K562 (cell line): ENCODE measurements at places on chromosomes 11 and 22.
A peak's percentile ranks its signal among the peaks of the same experiment; 100 is the strongest.

- no peak overlapping the region for H3K27ac ChIP-seq
- DNase-seq: no peak
- peaks cover 63% of the 10 kb centered on the region for H3K36me3 ChIP-seq
- H3K27me3 ChIP-seq: no peaks in the 10 kb centered on the region
- H3K4me3 ChIP-seq: no peak overlapping the region
Observed at GRCh38 chr22:36343070-36343719, 44.6 kb downstream of the MYH9 start.

- H3K4me1 ChIP-seq: no peaks in the 10 kb centered on the region; the same call in 1 of the 2 replicates
- H3K4me3 ChIP-seq: no peak overlapping the region
- no peak overlapping the region for H3K27ac ChIP-seq
- no peak for DNase-seq
- H3K27me3 ChIP-seq: no peaks in the 10 kb centered on the region
Observed at GRCh38 chr11:111707039-111707690, 59.0 kb downstream of the PPP2R1B start.

GRCh38 chr11:119525180-119525866 is 102.4 kb upstream of the THY1 start:
- peaks cover 20% of the 10 kb centered on the region for H3K27me3 ChIP-seq
- no peak overlapping the region for H3K27ac ChIP-seq
- no peaks in the 10 kb centered on the region for H3K4me1 ChIP-seq
- no peaks in the 10 kb centered on the region for H3K36me3 ChIP-seq

DNA sequence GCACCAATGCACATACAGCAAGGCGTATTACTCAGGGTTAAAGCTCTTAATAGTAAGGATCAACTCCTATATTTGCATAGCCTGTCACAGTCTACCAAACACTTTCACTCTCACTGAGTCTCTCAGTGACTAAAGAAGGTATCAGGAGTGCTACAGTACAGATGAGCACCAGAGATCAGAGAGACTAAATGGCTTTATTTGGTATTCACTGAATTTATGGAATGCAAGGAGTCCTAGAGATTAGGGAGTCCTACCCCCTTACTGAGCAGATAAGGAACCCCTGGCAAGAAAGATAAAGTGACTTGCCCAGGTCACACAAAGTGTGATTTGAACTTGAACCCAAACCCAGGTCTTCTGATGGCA is 396.4 kb upstream of the CCDC90B start:
- peaks cover 4% of the 10 kb centered on the region; the same call in 1 of the 3 replicates for H3K27me3 ChIP-seq
- H3K27ac ChIP-seq: no peak overlapping the region
- DNase-seq: no peak
- H3K4me3 ChIP-seq: no peak overlapping the region
- H3K4me1 ChIP-seq: no peaks in the 10 kb centered on the region; the same call in 1 of the 3 replicates

DNA sequence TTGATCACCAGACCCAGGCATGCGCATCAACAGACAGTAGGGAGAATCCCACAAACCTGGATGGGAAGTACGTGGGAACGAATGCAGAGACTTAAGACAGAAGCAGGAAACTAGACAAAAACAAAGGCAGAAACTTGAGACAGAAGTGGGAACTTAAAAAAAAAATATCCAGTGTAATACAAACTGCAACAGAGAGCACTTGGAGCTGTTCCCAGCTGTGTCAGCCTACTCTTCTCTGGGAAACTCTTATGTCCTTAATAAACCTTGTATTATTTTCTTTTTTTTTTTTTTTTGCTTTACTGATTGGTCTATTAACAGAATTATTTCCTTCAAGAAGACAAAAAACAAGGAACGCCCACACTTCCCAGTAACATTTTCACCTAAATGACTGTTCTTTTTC is 1818.1 kb upstream of the RAG2 start:
- DNase-seq: no peak
- H3K27me3 ChIP-seq: no peaks in the 10 kb centered on the region
- H3K36me3 ChIP-seq: no peaks in the 10 kb centered on the region
- no peaks in the 10 kb centered on the region for H3K4me1 ChIP-seq

DNA sequence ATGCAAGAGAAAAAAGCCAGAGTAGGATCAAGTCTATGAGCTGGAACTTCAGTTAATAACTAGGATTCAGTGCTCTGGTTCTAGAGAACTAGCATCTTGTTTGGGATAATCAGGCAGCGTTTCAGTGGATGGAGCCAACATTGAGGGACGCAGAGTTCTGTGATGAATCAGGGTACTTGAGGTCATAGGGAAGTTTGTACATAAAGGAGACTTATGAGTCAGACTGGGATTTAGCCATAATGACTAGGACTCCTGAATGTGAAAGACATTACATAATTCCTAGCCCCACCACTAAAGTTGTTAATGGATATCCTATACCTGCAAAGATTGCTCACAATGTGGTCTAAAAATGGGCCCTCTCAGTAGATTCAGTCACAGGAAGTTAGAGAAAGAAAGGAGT is 6.8 kb downstream of the SLN start:
- no peak overlapping the region for H3K27ac ChIP-seq
- no peaks in the 10 kb centered on the region for H3K4me1 ChIP-seq
- no peak for DNase-seq

GRCh38 chr22:42895087-42895486 is 38.0 kb upstream of the ARFGAP3 start:
- H3K27ac ChIP-seq: no peak overlapping the region
- DNase-seq: no peak
- H3K27me3 ChIP-seq: no peaks in the 10 kb centered on the region
- no peaks in the 10 kb centered on the region for H3K4me1 ChIP-seq

GRCh38 chr22:43396934-43397457 is 14.8 kb upstream of the MPPED1 start:
- no peak for DNase-seq
- H3K36me3 ChIP-seq: no peaks in the 10 kb centered on the region
- H3K4me1 ChIP-seq: peaks cover 11% of the 10 kb centered on the region
- H3K27me3 ChIP-seq: peaks cover 4% of the 10 kb centered on the region; the same call in 1 of the 2 replicates

DNA sequence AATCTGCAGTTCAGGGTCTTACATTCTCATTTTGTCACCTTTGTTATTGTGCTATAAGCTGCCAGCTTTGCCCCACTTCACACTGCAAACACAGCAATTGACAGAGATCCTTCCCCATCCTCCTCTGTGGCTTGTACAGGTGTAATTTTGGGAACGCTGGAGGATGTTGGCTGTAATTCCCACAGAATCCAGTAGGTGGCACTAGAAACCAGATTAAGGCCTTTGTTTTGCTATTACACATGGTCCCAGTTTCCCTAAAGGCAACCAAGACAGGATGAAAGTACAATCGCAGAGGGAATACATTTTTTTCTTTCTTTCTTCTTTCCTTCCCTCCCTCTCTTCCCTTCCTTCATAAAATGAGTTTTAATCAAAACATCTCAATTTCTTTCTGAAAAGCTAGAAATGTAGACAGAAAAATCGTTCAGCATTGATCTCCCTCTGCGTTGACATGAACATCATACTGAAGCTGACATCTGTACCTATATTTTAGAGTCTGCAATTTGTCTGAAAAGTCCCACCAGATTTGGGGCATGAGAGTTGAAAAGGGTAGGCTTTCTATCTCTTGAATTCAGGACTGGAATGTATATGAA is 21.3 kb upstream of the NELL1 start:
- H3K4me3 ChIP-seq: no peak overlapping the region
- no peak overlapping the region for H3K27ac ChIP-seq
- DNase-seq: peak; percentile 66
- no peaks in the 10 kb centered on the region for H3K27me3 ChIP-seq
- no peaks in the 10 kb centered on the region for H3K36me3 ChIP-seq
- H3K4me1 ChIP-seq: no peaks in the 10 kb centered on the region

DNA sequence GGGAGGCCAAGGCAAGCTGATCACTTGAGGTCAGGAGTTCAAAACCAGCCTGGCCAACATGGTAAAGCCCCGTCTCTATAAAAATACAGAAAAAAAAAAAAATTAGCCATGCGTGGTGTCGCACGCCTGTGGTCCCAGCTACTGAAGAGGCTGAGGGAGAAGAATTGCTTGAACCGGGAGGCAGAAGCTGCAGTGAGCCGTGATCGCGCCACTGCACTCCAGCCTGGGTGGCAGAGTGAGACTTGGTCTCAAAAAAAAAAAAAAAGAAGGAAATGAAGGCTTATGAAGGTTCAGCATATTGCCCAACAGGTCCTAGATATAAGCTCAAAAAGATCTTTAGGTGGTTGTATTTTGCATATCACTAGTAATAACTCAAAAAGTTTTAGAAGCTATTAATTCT is 10.2 kb downstream of the ATL3 start:
- H3K27ac ChIP-seq: no peak overlapping the region
- DNase-seq: no peak
- H3K27me3 ChIP-seq: no peaks in the 10 kb centered on the region
- H3K4me1 ChIP-seq: peaks cover 2% of the 10 kb centered on the region; the same call in 2 of the 3 replicates
- H3K4me3 ChIP-seq: no peak overlapping the region
- peaks cover 23% of the 10 kb centered on the region; the same call in 2 of the 3 replicates for H3K36me3 ChIP-seq

DNA sequence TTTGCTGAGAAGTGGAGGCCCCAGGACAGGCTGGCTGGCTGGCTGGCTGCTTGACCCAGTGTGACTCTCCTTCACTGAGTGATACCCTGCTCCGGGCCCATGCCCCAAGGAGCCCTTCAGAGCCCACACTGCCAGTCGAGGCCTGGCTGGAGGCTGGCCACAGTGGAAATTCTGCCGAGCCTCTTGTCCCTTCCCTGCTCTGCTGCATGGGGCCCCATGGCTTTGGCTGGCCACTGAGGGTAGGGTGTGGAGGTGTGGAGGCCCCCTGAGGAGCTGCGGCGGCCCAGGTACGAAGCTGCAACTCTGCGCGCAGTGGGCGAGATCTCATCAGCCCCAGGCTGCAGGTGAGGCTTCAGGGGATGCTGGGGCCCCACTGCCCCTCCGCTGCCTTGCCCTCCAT is 33.4 kb upstream of the HMOX1 start:
- no peak overlapping the region for H3K4me3 ChIP-seq
- no peak for DNase-seq
- H3K27ac ChIP-seq: no peak overlapping the region
- no peaks in the 10 kb centered on the region; the same call in 2 of the 3 replicates for H3K36me3 ChIP-seq
- H3K27me3 ChIP-seq: no peaks in the 10 kb centered on the region

DNA sequence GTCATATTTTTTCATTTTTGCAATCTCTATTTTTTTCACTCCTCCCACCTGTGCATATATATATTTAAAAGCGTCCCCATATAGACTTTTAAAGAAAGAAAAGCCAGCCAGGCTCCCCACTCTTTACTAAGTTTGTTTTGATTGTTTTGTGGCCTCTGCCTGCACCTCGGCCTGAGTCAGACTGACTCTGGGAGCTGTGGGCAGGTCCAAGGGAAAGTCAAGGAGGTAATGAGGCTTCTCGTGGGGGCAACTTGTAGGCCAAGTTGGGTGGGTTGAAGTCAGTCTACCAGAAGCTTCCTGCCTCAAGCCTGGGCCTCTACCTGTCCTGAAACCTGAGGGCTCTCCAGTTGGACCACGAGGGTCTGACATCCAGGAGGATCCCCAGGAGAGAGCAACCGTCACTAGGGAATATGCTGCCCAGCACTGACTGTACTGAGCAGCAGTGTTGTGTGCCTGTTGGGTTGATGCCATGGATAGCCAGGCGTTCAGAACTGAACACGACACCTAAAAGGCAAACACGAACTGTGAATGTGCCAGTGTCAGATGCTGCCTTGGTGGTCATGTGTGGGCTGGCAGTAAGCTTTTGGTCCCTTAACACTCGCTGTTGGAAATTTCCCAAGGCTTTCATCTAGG is 58.8 kb downstream of the BMAL1 start:
- peaks cover 7% of the 10 kb centered on the region; the same call in 1 of the 3 replicates for H3K4me1 ChIP-seq
- H3K4me3 ChIP-seq: no peak overlapping the region
- no peak overlapping the region for H3K27ac ChIP-seq

GRCh38 chr22:41078931-41079330 is 13.5 kb upstream of the EP300 start:
- DNase-seq: no peak
- H3K4me1 ChIP-seq: peaks cover 6% of the 10 kb centered on the region; the same call in 1 of the 2 replicates
- H3K36me3 ChIP-seq: no peaks in the 10 kb centered on the region
- H3K27ac ChIP-seq: no peak overlapping the region
- H3K27me3 ChIP-seq: peaks cover 29% of the 10 kb centered on the region

DNA sequence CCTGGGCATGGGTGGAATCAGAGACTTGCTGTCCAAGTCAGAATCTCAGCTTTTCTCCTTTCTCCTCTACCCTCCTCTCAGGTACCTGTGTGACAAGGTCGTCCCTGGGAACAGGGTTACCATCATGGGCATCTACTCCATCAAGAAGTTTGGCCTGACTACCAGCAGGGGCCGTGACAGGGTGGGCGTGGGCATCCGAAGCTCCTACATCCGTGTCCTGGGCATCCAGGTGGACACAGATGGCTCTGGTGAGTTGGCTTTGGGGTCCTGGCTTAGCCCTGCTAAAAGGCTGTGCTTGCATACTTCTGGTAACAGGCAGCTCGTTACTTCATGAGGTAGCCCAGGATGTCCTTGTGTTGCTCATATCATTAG is 10.7 kb downstream of the MCM5 start:
- H3K27ac ChIP-seq: no peak overlapping the region
- no peak overlapping the region for H3K4me3 ChIP-seq
- DNase-seq: no peak
- H3K36me3 ChIP-seq: peaks cover 90% of the 10 kb centered on the region; the same call in 2 of the 3 replicates
- no peaks in the 10 kb centered on the region for H3K27me3 ChIP-seq
- no peaks in the 10 kb centered on the region for H3K4me1 ChIP-seq

GRCh38 chr11:35138943-35139721 is at the start of gene CD44:
Gene CD44 (plus strand): TSS chr11:35139171. CDS start chr11:35139304, 133 bp downstream.
- DNase-seq: peak; percentile 41
- H3K36me3 ChIP-seq: no peaks in the 10 kb centered on the region
- H3K27me3 ChIP-seq: peaks cover 19% of the 10 kb centered on the region
- peak within 1 kb of the TSS; percentile 27; the same call in 1 of the 2 replicates for H3K4me3 ChIP-seq
- no peak within 1 kb of the TSS for H3K27ac ChIP-seq

- H3K27me3 ChIP-seq: peaks cover 40% of the 10 kb centered on the region
- H3K36me3 ChIP-seq: no peaks in the 10 kb centered on the region
- no peak overlapping the region for H3K4me3 ChIP-seq
- H3K4me1 ChIP-seq: no peaks in the 10 kb centered on the region; the same call in 1 of the 2 replicates
- no peak for DNase-seq
- H3K27ac ChIP-seq: no peak overlapping the region
Observed at GRCh38 chr22:44364751-44365130, 52.0 kb upstream of the SHISAL1 start.

GRCh38 chr11:17720796-17721171 is 1.4 kb downstream of the MYOD1 start:
- H3K4me3 ChIP-seq: no peak overlapping the region
- H3K27me3 ChIP-seq: no peaks in the 10 kb centered on the region
- no peaks in the 10 kb centered on the region for H3K36me3 ChIP-seq
- no peak overlapping the region for H3K27ac ChIP-seq
- no peaks in the 10 kb centered on the region for H3K4me1 ChIP-seq

- no peaks in the 10 kb centered on the region for H3K4me1 ChIP-seq
- H3K4me3 ChIP-seq: no peak overlapping the region
- H3K36me3 ChIP-seq: no peaks in the 10 kb centered on the region; the same call in 2 of the 3 replicates
- no peaks in the 10 kb centered on the region for H3K27me3 ChIP-seq
Observed at GRCh38 chr11:14852571-14853177, 39.4 kb downstream of the CYP2R1 start.
